ENCODE measurements at places on chromosomes 6 and 20. TPM values are rescaled to one million over a fixed set of nuclear protein-coding genes. Genes with fewer than 3 reads are reported as not detected.

DNA sequence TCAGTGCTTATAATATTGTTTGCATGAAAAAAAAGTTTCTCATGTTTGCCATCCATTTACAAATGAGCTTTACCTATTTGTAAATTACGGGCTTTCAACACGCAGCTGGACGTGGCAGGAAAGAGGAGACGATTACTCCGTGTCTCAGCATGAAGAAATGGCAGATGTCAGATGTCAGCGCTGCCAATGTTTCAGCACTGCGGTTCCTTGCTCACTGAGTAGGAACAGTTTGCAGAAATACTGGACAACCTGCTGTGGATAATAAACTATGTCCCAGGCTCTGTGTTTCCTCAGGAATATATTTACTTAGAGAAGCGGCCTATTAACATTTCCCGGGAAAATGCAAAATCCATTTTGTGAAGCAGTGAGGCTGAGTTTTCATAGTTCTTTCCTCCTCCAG lies 22.7 kb downstream of the RAMACL start:
- DNase-seq, result no peak

DNA sequence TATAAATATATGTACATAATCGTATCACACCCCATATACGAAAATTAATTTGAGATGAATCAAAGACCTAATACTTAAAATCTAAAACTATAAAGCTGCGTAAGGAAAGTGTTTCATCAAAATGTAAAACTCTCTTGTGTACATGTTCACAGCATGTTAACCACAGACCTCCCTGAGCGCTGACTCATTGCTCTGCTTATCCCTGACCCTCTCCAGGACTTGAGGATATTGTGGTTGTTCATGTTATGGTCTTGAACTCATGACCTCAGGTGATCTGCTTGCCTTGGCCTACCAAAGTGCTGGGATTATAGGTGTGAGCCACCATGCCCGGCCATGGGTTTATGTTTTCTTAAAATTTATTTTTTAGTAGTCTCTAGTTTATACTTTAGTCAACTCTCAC lies 14.2 kb downstream of the FAM83B start:
- peak; percentile 37 for DNase-seq

DNA sequence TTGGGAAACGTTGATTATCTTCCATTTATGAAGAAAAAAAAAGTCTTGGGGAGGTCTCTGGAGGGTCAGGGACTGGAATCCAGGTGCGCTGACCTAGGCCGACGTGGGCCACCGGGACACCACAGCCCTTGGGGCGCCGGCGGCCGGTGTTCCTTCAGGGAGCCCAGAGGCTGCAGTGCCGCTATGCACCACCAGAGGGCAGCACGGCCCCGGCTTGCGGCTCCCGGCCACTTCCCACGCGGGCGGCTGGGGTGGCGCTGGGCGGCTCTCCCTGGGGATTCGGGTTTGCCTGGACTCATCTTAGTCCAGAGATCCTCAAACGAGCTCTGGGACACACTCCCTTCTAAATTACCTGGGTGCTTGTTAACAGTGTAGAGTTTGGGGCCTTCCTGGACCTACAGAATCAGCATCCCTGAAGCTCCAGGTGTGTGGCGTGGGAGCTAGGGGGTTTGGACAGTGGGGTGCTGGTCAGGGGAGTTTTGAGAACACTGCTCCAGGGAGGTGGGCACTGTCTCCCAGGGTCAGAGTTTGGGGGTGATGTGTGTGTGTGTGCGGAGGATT lies 23.0 kb upstream of the GTSF1L start:
- DNase-seq, result no peak

Gene OR12D3
- total RNA-seq, result not detected

Gene RNF39
- 3.6 TPM for total RNA-seq

- no peak for DNase-seq
Measured at GRCh38 chr6:131642987-131643611, 6.0 kb downstream of the ENPP3 start.

DNA sequence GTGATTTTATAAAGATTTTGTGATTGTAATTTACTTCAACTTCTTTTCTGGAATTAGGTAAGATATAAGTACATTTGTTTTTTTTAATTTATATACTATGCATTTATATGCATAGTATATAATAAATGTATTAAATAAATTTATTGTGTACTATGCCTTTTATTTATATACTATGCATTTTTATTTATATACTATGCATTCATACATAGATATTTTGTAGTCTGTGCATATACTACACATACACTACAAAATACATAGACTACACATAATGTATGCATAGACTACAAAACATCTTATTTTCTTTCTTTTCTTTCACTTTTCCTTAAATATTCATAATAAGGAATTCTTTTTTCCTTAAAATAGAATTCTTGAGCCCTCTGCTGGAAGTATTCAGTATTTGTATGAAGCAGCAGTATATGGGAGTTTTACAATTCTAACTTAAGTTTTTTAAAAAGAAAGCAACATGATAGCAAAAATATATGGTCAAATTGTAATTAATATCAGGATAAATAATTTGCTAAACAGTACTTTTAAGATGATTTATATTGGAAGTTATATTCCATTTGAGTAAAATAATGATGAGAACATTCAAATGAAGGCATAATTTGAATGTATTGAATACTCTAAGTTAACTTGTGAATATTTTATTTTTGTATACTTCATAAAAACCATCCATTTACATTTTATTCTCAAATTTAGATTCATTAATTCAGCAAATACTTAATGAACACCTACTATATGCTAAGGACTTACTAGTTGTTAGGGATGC lies 129.3 kb downstream of the KLHL32 start:
- no peak for DNase-seq

- DNase-seq, result peak; percentile 21
Measured at GRCh38 chr6:66948106-66948505, 1241.1 kb upstream of the EYS start.

- DNase-seq, result no peak
Measured at GRCh38 chr20:64212755-64213154, 42.8 kb upstream of the PCMTD2 start.

Gene CTAGE9
- total RNA-seq, result not detected

GRCh38 chr6:170089963-170090362 lies 200.9 kb downstream of the DLL1 start:
- no peak for DNase-seq

DNA sequence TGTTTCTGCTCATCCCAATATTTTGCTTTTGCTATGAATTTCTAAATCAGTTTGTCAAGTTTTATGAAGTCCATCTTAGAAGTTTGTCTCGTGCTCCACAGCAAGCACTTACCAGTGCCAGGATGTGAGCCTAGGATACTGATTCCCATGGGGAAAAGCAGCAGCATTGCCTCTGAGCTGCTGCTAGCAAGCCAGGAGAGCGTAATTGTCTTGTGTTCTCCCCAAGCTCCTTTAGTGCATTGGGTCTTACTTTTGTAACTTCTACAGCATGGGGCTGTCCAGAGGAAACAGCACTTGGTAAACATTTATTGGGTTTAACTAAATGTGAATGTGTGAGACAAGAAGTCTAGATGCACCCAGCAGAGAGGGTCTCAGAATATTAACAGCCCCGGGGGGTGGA lies 76.1 kb downstream of the RNF182 start:
- no peak for DNase-seq

Gene SIM1
- not detected for total RNA-seq

Gene FAM217A
- not detected for total RNA-seq

- DNase-seq, result peak; percentile 13
Measured at GRCh38 chr6:139839506-139840156, 465.2 kb upstream of the CITED2 start.

GRCh38 chr20:22223236-22223635 lies 361.1 kb downstream of the FOXA2 start:
- no peak for DNase-seq

- no peak for DNase-seq
Measured at GRCh38 chr6:166752097-166752496, 125.0 kb upstream of the RPS6KA2 start.

GRCh38 chr20:50037123-50037522 lies 54.3 kb downstream of the SNAI1 start:
- peak; percentile 29 for DNase-seq

- peak; percentile 33 for DNase-seq
Measured at GRCh38 chr6:56144538-56145324, 102.6 kb downstream of the COL21A1 start.

GRCh38 chr6:134557509-134557908 lies 239.6 kb upstream of the SGK1 start:
- no peak for DNase-seq

GRCh38 chr6:31728767-31729514 lies at the start of gene DDAH2:
Gene DDAH2 (minus strand): TSS chr6:31729299. CDS start chr6:31729161, 138 bp downstream.
- DNase-seq, result no peak

DNA sequence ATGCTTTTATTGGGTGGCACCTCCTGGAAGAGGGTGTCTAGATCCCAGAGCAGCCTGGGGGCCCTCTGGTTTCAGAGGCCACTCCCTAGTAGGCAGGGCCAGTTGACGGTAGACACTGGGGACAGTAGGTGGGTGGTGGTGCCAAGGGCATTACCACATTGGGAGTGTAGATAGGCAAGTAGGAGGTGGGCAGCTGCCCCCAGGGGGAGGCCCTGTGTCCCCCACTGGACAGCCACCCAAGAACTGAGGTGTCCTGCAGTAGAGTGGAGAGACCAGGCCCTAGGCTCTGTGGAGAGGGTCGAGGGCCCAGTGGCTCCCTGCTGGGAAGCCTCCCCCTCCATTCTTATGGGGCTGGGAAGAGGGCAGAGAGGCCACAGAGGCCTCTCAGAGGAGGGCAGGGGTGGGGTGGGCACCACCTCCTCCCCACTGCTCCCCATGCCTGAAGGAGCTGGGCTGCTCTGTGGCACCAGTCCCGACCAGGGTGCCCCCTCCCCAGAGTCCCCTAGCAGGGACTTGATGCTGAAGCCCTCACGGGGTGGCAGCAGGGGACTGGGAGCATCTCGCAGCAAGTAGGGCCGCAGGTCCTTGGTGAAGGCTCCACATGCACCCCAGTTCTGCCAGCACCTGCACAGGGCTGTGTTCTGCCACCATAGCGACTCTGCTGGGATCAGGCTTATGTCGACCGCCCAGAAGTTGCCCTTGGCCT lies 305.0 kb upstream of the KCNQ5 start:
- DNase-seq, result no peak
